Neural crest cell (in vitro differentiated cells): ENCODE measurements at places on chromosomes 3 and 15.

GRCh38 chr3:170953229-170953628 lies 44.8 kb upstream of the EIF5A2 start:
- DNase-seq: no peak

DNA sequence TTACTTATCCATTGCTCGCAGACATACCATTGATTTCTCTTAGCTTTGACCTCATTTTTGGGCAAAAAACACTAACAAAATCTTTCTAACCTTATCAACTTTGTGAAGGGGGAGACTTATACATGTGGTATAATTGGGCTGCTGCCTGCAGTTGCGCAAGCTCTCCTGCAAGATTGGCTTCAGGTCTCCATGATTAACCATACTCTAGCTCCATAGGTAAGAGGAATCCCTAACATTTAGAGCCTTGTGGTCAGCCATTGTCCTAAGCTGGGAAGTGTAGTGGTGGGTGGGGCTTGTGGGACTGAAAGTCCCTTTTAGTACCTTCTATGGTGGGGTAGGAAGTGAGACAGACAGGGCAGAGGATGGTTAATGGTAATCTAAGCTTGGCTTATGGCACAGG lies 179.6 kb upstream of the THRB start:
- no peak for DNase-seq

DNA sequence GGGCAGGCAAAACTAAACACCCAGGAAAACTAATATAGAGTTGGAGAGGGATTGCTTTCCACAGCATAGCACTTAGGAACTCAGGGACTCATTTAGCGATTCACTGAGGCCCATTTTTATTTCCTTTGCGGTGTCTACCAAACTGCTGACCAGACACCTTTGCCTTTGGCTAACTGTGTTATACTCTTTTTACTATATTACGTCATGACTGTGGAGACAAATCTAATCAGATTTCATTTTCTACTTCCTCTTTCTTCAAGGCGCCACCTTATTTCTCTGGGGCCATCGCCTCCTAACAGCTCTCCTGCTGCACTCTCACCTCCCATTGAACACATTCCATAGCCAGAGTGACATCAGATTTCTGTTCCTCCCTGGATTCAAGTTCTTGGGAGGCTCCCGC lies 215.7 kb upstream of the WNT5A start:
- DNase-seq: no peak

DNA sequence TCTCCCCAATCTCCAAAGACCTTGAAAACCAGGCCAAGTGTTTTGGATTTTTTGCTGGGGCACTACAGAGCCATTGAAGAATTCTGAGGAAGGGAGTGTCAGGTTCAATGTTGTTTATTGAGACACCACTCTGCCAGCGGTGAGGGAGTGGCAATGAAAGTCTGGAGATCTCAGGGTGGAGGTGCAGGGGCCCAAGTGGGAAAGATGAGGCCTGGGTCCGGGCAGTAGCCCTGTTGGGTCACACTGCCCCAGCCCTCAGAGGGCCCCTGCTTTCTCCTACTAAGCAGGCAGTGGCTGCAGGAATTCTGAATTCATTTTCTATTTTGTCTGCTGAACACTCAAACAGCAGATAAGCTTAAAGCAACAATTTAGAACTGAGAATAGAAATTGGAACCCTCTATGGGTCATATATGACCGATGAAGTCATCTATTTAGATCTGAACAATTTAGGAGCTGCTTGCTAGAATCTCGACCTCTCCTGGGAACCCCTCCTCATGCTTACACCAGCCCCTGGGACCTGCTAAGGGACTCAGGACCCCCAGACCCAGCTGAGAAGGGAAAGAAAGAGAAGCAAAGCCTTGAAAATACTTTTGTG lies 17.9 kb downstream of the HRH1 start:
- DNase-seq: no peak

DNA sequence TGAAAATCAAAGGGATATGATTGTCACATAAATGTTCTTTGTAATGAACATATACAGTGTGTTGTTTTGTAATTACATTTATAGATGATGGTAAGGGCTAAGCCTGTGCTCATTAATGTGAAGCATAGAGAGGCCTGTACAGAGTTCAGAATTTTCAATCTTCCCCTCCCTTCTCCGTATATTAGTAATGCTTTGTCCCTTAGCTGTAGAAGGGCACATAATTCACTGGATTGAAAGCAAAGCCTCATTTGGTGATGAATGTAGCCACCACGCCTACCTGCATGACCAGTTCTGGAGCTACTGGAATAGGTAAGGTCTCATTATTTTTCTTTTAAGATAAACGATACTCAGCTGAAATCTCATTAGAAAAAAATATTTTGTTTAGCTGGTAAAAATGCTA lies 130.2 kb downstream of the CDIN1 start:
- DNase-seq: no peak

GRCh38 chr3:139715743-139716360 lies 38.1 kb upstream of the NMNAT3 start:
- DNase-seq: no peak

- no peak for DNase-seq
Measured at GRCh38 chr3:42790714-42791229, 13.5 kb downstream of the HIGD1A start.

- DNase-seq: no peak
Measured at GRCh38 chr3:16599694-16600093, 5.5 kb downstream of the DAZL start.

DNA sequence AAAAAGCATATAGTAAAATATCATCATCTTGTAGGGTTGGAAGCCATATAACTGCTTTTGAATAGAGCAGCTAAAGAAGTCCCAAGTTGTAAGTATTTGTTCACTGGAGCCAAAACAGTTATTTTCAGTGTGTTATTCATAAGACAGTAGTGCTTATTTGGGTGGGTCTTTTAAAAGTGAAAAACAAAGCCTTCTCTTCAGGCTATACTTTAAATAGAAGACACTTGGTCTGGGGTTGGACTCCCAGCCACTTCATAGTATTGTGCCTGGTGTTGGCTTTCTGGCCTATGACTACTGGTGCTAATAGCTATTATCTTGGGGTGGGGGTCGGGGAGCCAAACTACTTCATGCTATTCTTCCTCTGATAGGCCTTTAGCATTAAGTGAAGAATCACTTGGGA lies 135.2 kb downstream of the SLC25A26 start:
- DNase-seq: no peak

DNA sequence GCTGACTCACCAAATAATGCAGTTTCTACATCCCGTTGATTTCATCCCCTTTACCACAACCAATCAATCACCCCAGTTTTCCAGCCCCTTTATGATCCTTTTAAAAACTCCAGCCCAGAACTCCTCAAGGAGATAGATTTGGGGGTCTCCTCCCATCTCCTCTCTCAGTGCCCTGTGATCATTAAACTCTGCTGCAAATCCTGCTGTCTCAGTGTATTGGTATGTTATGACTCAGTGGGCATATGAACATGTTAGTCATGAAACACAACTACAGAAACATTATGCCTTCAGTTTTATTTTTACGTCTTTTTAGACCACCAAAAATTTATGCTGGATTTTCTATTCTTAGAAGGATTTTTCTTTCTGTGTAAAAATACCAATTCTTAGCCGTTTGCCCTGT lies 213.7 kb downstream of the DIPK2A start:
- no peak for DNase-seq

DNA sequence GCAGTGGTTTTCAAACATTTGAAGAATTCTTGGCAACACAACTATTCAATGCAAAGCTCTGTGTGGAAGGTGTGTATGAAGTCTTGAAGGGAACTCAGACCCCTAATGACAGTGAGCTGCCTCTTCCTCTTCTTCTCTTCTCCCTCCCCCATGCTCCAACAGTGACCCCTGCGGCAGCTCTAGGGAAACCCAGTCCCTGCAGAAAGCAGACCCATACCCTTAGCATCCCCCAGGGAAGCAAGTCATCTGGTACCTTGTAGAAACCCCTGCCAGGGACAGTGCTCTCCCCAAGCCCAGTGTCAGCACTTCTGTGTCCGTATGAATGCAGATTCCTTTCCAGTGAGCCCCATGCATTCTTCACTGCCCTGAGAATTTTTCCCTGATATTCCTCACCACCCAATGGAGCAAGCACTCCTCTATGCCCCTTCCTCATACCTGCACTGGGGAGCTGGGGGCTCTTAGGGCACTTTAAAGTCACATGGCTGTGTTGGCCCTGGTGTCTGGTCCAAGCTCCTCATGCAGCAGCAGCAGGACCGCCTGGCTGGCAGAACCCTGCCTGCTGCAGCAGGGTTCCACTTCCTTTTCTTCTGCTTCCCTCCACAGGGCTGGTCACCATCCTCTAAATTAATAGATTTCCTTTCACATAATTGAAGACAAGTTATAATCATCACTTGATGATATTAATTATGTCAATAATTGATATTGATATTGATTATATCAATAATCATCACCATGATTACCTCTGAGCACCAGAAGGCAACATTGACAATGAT lies 442.5 kb downstream of the EPHB1 start:
- no peak for DNase-seq

DNA sequence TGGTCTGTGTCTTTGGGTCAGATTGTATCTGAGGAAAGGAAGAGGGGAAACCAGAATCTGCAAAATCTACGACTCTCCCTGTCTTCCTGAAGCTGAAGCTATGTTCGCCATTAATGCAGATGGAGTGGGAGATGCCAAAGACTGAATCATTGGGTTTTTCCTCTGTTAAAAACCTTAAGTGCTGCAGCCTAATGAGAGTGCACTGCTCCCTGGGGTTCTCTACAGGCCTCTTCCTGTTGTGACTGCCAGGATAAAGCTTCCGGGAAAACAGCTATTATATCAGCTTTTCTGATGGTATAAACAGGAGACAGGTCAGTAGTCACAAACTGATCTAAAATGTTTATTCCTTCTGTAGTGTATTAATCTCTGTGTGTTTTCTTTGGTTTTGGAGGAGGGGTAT lies 24.0 kb downstream of the RMDN3 start:
- no peak for DNase-seq

GRCh38 chr15:29631076-29632070 lies 190.9 kb downstream of the TJP1 start:
- DNase-seq: no peak

DNA sequence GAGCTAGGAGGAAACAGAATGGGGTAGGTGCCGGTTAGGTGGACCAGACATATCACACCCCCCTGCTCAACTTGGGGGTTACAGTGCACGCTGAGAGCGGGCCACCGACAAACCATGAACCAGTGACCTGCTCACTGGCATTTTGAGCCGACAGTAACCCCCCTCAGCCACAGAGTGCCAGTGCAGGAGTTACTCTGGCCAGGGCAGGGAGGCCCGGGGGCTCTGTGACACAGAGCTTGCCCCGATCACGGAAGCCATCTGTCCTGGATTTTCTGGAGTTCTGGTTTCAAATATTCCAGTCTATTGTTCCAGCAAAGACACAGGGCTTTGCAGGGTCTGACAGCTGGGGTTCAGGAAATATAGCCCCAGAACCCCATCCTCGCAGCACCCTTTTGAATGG lies 225.2 kb downstream of the VPS13C start:
- no peak for DNase-seq

DNA sequence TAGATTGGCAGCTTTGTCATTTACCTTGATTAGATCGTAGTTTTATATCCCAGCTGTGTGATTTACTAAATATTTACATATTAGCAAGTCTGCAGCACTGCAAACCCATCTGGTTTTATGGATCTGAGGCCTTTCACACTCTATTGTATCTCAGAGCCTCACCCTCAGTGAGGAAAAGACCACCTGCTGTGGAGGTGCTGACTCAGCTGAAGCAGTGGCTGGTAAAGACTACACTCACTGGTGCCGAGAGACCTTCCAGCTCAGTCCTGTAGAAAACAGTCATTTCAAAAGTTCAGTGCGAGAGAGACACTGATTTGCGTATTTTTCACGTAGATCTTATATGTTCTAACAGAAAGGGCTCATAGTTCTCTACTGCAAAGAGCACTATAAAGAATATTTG lies 307.8 kb upstream of the TPM1 start:
- no peak for DNase-seq

- DNase-seq: no peak
Measured at GRCh38 chr3:43736558-43737440, 46.1 kb downstream of the ABHD5 start.

DNA sequence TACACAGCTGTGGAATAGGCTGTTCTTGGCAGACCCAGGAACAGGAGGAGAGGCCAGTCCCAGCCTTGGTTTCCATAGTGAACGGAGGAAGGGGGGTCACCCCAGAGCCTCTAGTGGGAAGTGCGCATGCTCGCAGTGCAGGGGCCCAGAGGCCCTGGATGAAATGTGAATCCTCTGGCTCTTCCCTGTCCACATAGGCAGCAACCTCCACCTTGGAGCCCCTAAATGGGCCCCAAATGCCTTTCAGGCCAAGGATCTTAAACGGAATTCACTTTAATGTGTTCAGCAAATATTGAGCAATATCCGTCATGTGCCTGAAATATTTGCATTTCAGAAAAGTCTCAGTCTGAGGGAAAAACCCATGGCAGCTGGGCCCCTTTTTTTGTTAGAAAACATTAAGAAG lies 3.3 kb upstream of the NDN start:
- peak; percentile 54 for DNase-seq

GRCh38 chr3:45940004-45940780 lies 3.1 kb upstream of the CXCR6 start:
- DNase-seq: no peak

DNA sequence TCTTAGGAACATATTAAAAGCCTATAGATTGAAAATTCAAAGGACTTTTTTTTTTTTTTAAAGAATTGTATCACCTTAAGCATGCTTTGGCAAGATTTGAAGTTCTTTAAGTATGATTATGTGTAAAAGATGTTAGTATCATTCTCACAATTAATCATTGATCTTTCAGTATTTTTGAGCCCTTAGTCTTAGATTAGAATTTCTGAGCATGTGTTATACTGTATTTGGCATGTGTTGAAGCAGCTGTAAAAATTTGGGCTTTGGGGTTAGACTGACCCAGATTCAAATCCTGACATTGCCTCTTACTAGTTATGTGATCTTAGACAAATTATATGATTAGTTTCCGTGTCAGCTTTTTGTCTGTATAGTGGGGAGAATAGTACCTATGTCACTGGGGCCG lies 6.3 kb downstream of the OXSR1 start:
- no peak for DNase-seq

GRCh38 chr3:128187495-128187894 lies 34.2 kb downstream of the EEFSEC start:
- DNase-seq: no peak

- DNase-seq: no peak
Measured at GRCh38 chr3:174438501-174439145, 420.5 kb upstream of the NAALADL2 start.

DNA sequence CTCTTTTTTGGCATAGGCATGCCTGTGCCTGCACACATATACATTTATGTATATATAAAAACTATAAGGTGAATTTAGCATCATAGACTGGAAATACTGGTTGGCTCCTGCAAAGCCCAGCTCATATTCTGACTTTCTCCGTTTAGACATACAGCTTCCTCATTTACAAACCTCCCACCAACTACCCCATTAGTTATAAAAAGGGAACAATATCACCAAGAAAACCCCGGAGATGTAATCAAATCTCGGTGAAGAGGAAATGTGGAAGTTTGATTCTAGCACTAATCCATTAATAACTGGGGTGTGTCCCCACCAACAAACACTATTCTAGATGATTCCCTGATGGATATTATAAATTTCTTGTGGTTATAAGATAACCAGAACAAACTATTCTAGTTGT lies 517.7 kb upstream of the TBL1XR1 start:
- DNase-seq: no peak

GRCh38 chr15:43095708-43096347 lies 10.0 kb downstream of the UBR1 start:
- DNase-seq: no peak

- no peak for DNase-seq
Measured at GRCh38 chr3:96192966-96193550, 621.3 kb upstream of the EPHA6 start.

- peak; percentile 18 for DNase-seq
Measured at GRCh38 chr3:52798978-52799476, 4.4 kb downstream of the ITIH3 start.
